ENCODE measurements at places on chromosomes 12 and 14. TPM values are rescaled to one million over a fixed set of nuclear protein-coding genes. Genes with fewer than 3 reads are reported as not detected.
A peak's percentile ranks its signal among the peaks of the same experiment; 100 is the strongest.

- DNase-seq: no peak
These were observed 26.2 kb upstream of the HSP90B1 start for GRCh38 chr12:103903993-103904392.

DNA sequence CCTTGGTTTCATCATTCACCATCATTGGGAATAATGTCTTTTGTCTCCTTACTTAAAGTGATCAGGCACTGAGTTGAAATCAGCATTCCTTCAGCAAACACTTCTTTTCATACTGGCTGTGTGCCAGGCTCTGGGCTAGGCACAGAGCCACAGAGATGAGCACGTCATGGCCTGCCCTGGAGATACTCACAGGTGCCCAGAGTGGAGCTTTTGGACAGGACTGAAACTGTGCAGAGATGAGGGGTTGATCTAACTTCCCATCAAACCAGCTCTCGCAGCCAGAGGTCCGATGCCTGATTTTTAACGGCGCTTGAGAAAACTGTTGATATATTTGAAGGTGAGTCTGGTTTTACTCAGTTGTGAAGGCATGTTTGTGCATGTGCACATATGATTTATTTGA, 43.1 kb downstream of the CACNA1C start:
- DNase-seq: no peak

GRCh38 chr12:126982707-126983106, 1284.3 kb upstream of the TMEM132C start:
- no peak for DNase-seq

DNA sequence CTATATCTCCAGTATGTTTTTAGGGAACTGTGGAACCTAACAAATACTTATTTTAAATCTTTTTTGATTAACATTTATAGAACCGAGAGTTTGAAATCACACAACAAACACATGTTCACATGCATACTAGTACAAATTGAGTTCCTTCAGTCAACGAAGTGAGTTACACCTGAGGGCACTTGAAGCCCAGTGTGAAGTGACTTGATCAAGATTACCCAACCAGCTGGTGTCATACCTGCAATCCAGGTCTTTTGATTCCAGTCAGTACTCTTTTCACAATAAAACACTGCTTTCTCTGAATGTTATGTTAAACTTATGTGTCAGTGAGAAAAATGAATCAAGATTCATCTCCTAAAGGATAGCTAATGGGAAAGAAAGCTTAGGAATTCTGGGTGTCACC, 35.2 kb downstream of the VRK1 start:
- no peak for DNase-seq

DNA sequence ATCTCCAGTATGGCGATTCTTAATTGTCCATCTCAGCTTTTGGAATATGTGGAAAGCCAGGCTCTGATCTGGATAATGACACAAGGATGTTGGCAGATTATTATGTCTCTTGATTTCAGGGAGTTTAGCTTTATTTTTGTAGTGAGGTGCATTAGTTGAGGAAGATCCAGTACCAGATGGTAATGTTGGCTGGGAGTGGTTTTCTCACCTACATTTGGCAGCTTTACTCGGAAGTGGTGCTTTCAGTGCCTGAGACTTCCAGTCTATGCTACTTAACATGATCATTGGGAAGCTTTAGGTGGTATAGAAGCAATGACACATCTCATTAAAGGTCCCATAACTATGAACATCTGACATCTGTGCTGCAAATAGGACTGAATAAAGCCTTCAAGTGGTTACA, 7.5 kb downstream of the SLC15A5 start:
- no peak for DNase-seq

DNA sequence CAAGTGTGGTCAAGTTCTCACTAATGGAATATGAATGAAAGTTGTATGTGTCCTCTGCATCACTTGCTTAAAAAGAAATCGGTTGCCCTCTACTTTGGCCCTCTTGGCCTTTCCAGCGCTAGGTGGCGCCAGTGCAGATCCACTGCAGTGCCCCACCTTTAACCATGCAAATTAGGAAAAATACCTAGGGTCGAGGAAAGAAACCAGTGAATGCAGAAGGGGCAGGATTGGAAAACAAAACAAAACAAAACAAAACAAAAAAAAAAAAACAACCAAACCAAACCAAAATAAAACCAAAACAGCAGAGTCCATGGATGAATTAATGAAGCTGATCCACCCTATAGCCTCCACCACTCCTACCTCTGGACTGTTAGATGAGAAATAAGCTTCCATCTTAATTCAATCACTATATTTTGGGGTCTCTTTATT, 12.9 kb upstream of the NEMF start:
- peak; percentile 13 for DNase-seq

DNA sequence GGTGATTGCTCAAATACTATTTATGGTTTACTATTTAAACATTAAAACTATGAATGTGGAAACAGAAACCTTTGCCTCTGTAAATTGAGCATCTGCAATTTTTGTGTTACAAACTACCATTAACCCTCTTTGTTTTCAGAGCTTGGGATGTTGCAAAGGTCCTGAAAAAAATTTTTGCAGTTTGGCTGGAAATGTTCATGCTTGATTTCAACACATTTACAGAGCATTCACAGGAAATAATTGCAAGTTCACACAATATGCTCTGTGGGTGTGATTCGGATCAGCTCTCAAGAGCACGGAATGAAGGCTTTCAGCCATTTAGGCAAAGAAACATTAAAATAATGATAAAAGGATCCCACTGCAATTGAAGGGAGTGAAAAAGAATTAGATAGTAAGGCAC, 232.9 kb downstream of the ATP23 start:
- DNase-seq: no peak

GRCh38 chr14:71242237-71242748, 335.0 kb downstream of the PCNX1 start:
- no peak for DNase-seq

DNA sequence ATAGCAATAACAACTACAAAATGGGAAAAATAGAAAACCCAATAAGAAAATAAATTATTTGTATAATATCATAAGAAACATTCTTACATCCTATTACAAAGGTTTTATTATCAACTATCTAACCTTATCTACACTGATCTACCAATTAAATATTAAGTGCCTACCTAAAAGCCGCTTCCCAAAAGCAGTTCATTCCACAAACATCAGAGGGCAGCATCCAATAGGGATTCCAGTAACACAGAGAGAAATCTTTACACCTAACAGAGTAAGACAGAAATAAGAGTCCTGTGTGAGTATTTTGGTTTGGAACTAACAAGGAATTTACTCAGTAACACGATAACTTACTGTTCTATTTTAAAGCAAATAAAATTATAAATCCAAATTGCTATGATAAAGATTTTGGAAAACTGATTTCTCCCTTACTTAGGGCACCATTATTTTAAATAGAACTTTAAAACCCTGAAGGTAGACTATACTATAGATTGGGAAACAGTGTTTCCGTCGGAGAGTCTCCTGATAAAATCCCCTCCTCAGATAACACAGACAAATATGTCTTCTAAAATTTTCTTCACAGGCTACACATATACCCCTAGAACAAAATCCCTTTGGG, 15.0 kb downstream of the GXYLT1 start:
- peak; percentile 26 for DNase-seq

DNA sequence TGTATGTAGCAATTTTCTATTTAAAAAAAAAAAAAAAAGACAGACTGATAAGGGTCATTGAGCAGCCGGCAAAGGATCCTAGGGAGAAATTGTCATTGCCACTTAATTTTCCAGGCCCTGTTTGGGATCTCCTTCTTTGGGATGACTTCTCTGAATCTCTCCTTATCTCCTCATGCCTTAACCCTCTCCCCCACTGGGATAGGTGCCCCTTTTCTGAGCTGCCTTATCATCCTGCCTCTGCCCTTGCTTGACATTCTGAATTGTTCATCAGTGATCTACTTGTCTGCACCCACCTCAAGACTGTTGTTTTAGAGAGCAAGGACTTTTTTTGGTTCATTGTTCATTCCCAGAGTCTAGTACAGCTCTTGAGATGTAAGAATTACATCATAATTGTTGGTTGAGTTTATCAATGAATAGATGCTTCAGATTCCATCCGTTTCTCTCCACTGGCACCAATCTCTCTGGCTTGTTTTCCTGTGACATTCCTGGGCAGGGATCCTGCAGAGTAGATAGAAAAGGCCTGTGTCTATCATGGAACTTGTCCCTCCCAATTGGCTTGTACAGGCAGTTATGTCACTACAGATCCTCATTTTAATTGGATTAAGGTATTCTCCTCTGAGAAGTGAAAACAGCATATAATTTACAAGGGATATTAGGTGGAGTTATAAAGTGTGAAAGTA, 42.6 kb downstream of the SOCS2 start:
- DNase-seq: no peak

DNA sequence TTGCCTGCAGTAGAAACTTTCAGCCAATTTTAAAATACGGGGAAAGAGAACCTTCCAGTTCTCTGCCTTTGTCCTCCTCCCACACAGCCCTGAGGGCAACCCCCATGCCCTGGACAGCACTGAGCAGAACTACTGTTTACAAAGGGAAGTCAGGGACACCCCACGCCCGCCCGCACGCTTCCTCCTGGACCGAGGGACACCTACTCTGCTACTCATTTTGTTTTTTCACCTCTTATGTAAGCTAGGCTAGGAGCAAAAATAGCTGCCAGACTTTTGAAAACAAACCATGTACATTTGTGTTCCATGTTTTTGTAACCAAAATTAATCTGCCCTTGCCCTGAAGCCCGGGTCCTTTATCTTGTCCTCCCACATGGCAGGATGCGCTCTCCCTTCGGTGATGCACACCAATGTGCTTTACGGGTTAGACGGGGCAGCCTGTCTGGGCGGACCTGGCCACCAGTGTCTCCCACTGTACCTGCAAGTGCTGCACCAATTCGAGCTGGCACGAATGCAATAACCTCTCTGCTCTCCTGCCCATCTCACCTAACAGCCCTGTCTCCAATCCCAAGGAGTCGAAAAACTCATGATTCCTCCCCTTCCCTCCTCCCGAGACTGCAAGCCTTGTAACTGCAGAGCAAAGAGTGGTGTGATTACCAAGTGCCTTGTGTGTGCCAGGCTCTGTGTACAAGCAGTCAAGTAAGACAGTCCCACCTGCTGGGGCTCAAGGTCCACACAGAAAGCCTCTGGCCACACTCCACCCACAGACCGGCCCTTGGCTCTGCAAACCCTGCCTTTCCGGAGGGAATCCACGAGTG, 85.2 kb downstream of the CCDC88C start:
- no peak for DNase-seq

- peak; percentile 26 for DNase-seq
These were observed 22.5 kb downstream of the MAP3K12 start for GRCh38 chr12:53476769-53477209.

GRCh38 chr14:95562892-95563685, 28.2 kb downstream of the GLRX5 start:
- DNase-seq: no peak

The SLC25A21 gene
- total RNA-seq: 28.7 TPM

The GPR65 gene
- 0.04 TPM for total RNA-seq

The C12orf54 gene
- not detected for total RNA-seq

The SUPT16H gene
- 92.9 TPM for total RNA-seq

The PRKD1 gene
- total RNA-seq: 0.16 TPM

The RNASE1 gene
- 6.4 TPM for total RNA-seq

The ALDH2 gene
- 22.5 TPM for total RNA-seq

The TESPA1 gene
- total RNA-seq: 2.4 TPM

The C12orf50 gene
- not detected for total RNA-seq

The ESR2 gene
- total RNA-seq: 3.6 TPM
